Adrenal gland (tissue), 19 donors: ENCODE measurements at places on chromosomes 11 and 22. TPM values are rescaled to one million over a fixed set of nuclear protein-coding genes. Genes with fewer than 3 reads are reported as not detected.
A peak's percentile ranks its signal among the peaks of the same experiment; 100 is the strongest.

GRCh38 chr22:36391638-36392037, 3.9 kb upstream of the MYH9 start:
- DNase-seq: no peak
- H3K4me1 ChIP-seq: peaks cover 18% of the 10 kb centered on the region
- H3K27me3 ChIP-seq: no peaks in the 10 kb centered on the region

GRCh38 chr22:16783930-16784354, 41.3 kb downstream of the XKR3 start:
- no peak for DNase-seq
- H3K36me3 ChIP-seq: no peaks in the 10 kb centered on the region
- no peak overlapping the region for H3K4me3 ChIP-seq
- no peak overlapping the region for H3K27ac ChIP-seq
- H3K4me1 ChIP-seq: no peaks in the 10 kb centered on the region

DNA sequence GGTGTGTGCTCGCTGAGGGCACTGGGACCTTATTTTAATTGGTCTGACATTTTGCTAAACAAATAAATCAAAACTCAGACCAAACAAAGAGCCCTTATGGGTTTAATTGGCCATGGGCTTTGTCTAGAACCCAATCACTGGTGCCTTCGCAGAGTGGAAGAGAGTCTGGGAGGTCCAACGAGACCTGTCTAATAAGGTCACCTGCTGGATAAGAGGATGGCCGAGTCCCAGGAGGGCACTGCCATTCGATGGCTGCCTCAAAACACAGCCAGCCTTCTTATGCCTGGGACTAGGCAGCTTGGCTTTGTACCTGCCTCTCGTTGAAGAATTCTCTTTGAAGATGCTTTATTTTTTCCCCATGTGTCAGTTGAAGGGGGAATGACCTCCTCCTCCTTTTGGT, 171.1 kb downstream of the CEP164 start:
- H3K27ac ChIP-seq: no peak overlapping the region
- no peak for DNase-seq
- H3K4me3 ChIP-seq: no peak overlapping the region
- no peaks in the 10 kb centered on the region for H3K27me3 ChIP-seq
- no peaks in the 10 kb centered on the region for H3K4me1 ChIP-seq

DNA sequence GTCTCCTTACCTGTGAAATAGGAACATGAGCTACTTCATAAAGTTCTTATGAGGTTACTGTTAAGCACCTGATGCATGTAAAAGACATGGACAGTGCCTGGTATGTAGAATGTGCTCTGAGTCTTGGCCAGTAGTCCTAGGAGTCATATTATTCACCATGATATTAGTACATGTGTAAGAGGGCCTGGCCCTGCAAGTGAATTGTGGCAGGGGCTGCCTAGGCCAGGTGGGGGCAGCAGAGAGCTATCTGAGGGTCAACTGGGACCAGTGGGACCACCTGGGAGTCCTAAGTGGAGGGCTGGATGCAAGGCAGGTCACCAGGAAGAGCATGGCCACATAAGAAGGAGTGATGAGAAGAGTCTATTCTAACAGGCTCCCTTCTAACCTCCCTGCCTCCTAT, 529.5 kb downstream of the SOX6 start:
- H3K4me3 ChIP-seq: no peak overlapping the region
- peaks cover 9% of the 10 kb centered on the region for H3K4me1 ChIP-seq
- H3K27me3 ChIP-seq: no peaks in the 10 kb centered on the region

DNA sequence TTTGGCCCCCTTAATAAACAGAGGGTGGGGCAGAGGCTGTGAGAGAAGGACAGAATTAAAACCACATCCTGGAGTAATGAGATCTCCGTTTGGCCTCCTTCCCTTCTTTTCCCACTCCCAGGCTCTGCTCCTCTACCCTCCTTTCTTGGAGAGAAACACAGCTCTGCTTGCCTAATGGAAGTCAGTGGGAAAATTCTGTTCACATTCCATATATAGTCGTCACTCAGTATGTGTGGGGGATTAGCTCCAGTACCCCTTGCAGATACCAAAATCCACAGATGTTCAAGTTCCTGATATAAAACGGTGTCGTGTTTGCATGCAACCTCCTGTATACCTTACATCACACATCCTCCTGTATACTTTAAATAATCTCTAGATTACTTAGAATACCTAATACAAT, 37.6 kb upstream of the THY1 start:
- no peaks in the 10 kb centered on the region for H3K27me3 ChIP-seq
- no peak for DNase-seq
- H3K36me3 ChIP-seq: no peaks in the 10 kb centered on the region
- H3K27ac ChIP-seq: no peak overlapping the region
- no peak overlapping the region for H3K4me3 ChIP-seq
- no peaks in the 10 kb centered on the region for H3K4me1 ChIP-seq

DNA sequence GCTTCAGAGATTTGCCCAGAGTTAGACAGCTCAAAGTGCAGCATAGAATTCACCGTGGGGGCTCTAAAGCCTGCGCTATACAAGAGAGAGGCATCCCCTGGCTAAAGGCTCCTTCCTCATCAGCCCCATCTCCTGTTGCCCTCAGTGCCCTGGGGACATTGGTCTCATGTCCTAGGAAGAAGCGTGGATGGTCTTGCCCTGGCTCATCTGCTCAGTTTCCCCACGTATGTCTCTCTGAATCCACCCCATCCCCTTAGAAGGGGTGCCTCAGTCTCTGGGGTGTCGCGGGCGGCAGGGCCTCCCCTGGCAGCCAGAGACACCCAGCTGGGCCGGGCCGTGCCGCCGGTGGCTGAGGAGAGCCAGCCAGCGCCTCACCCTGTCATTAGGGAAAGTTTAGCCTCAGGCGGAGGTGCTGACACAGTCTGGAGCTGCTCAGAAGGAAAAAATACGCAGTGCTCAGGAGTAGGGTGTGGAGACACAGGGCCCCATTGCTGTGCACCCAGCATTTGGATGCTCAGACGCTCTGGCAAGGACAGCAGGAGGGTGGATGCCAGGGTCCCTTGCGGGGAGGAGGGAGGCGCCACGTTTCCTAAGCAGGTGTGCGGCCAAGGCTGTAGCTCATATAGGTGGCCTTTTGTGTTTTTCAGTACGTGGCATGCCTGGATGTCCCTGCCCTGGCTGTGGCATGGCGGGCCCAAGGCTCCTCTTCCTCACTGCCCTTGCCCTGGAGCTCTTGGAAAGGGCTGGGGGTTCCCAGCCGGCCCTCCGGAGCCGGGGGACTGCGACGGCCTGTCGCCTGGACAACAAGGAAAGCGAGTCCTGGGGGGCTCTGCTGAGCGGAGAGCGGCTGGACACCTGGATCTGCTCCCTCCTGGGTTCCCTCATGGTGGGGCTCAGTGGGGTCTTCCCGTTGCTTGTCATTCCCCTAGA, 1.3 kb downstream of the SLC39A13 start:
- no peak for DNase-seq
- H3K4me1 ChIP-seq: peaks cover 16% of the 10 kb centered on the region
- H3K36me3 ChIP-seq: peaks cover 30% of the 10 kb centered on the region
- H3K27me3 ChIP-seq: no peaks in the 10 kb centered on the region

DNA sequence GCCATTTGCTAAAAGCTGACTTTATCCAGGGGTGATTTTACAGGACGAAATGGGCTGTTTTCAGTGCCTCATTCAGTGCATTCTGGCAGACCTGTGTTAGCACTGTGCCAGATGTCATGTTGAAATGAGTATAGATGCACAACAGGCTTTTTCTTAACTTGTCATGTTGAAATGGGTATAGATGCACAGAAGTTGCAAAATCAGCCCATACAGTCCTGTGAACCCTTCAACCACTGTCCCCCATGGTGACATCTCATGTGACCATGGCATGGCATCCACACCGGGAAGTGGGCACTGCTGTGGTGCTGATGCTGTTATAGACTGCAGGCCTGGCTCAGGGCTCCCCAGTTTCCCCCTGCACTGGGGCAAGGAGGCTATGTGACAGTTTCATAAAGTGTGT, 2.5 kb downstream of the TALDO1 start:
- DNase-seq: no peak
- no peaks in the 10 kb centered on the region for H3K36me3 ChIP-seq
- peaks cover 25% of the 10 kb centered on the region for H3K4me1 ChIP-seq
- H3K27me3 ChIP-seq: no peaks in the 10 kb centered on the region

GRCh38 chr11:33624083-33624482, 76.5 kb downstream of the C11orf91 start:
- H3K27ac ChIP-seq: no peak overlapping the region
- no peak for DNase-seq
- no peak overlapping the region for H3K4me3 ChIP-seq
- H3K27me3 ChIP-seq: no peaks in the 10 kb centered on the region

- no peaks in the 10 kb centered on the region for H3K27me3 ChIP-seq
- no peaks in the 10 kb centered on the region for H3K4me1 ChIP-seq
- no peaks in the 10 kb centered on the region for H3K36me3 ChIP-seq
- DNase-seq: no peak
- H3K27ac ChIP-seq: no peak overlapping the region
Observed at GRCh38 chr11:26025676-26026075, 306.3 kb upstream of the ANO3 start.

DNA sequence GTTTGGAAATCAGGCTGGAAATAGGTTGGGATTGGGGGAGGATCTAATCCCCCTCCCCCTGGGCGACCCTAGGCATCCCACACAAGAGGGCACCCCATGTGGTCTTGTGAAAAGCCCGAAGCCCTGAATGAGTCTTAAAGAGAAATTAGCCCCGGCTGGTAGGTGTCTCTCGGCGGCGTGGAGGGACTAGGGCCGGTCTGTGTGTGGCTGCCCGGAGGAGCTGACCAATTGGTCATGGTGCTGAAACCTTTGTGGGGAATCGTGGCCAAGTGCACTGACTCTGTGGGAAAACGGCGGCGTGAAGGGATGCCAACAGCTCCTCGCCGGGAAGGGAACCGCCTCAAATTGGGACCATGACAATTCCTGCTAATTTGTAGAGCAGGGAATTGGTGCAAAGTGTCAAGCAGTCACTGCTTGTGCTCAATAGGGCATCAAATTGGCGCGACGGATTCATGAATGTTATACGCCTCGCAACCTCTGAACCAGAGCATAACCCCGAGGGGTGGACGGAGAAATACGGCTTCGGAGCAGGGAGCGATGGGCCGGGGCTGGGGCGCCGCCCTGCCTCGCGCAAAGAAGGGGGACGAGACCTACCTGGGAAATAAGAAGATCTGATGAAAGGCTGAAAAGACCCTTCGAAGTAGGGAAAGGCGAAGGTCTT, 1.5 kb downstream of the DBX1 start:
- no peak overlapping the region for H3K27ac ChIP-seq
- H3K4me3 ChIP-seq: no peak overlapping the region
- peak; percentile 62 for DNase-seq
- H3K36me3 ChIP-seq: no peaks in the 10 kb centered on the region
- H3K27me3 ChIP-seq: peaks cover 95% of the 10 kb centered on the region

DNA sequence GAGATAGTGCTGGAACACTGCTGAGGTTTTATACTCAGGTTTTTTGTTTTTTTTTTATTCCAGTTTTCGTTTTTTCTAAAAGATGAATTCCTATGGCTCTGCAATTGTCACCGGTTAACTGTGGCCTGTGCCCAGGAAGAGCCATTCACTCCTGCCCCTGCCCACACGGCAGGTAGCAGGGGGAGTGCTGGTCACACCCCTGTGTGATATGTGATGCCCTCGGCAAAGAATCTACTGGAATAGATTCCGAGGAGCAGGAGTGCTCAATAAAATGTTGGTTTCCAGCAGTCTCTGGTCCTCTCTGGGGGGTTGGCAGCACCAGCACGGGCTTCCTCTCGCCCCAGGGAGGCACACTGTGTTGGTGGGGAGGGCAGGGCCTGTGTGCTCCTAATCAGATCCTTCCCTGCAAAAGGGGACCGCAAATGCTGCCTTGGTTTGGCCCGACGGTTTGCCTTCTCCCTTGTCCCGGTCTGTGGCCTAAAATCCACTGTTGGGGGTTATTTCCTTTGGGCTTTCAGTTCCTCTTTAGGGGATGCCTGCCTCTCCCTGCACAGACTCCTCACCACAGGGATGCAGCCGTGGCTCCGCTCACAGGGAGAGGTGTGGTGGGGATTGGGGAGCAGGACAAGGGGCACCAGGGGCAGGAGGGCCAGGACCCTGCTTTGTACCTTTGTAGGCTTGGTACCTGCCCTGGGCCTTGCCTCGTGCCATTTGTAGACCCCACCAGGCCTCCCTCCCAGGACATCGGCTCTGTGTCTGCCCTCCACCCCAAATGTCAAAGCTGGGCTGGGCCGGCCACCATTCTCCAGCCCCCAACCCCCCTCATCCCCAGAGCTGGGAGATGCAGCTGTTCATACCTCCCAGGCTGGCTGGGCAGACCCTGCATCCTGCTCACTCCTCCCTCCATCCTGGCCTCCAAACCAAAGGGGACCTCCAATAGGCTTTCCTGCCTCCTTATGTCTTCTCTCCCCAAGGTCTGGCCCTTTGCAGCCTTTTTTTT, 13.5 kb downstream of the MCAT start:
- no peak for DNase-seq
- H3K4me3 ChIP-seq: no peak overlapping the region
- no peaks in the 10 kb centered on the region for H3K4me1 ChIP-seq
- peaks cover 19% of the 10 kb centered on the region for H3K36me3 ChIP-seq
- no peak overlapping the region for H3K27ac ChIP-seq

DNA sequence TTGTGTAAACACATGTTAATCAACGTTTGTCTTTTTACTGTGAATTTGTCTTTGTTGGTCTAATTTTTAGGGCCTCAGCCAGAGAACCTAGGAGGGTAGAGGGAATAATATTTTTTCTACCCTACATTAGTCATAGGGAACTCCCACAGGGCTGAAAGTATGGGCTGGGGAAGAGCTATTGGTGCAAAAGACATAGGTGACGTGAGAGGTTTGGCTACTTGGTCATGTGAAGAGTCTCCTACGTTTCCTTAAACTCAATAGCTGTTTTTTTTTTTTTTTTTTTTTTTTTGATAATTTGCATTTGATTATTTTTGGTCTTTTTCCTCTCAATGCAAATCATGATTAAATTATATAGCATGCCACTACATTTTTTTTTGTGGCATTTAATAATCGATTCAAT, 15.9 kb upstream of the MMP7 start:
- H3K27me3 ChIP-seq: no peaks in the 10 kb centered on the region
- no peaks in the 10 kb centered on the region for H3K4me1 ChIP-seq
- H3K4me3 ChIP-seq: no peak overlapping the region
- H3K36me3 ChIP-seq: no peaks in the 10 kb centered on the region

DNA sequence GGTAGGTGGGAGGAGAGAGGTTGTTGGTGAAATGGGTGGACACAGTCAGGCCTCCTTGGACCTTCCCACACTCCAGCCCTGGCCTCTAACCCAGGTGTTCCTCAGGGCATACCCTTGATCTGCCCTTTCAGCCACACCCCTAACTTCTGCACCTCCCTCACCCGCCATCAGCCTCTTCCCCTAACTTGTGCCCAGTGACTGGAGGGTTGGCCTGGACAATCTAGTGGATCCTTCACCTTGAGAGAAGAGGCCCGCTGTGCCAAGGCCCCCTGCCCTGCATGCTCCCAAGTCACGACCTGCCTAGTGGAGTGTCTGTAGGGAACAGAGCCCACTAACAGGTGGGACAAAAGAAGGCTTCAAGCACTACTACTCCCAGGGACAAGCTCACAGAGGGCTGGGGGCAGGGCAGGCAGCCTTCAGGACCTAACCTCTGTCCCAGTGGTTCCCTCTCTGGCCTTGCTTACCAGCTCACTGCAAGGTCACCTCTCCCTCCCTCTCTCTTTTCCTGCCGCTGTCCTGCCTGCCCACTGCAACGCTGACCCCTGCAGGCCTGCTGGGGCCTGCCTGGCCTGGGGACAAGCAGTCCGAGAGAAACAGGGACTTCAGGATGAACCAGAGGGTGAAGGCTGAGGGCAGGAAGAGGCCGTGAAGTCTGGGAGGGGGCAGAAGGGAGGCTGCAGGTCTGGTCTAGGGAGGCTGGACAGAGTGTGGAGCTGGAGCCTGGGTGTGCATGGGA, 3.3 kb downstream of the SYT7 start:
- H3K27ac ChIP-seq: no peak overlapping the region
- no peak overlapping the region for H3K4me3 ChIP-seq
- H3K36me3 ChIP-seq: no peaks in the 10 kb centered on the region
- peak; percentile 21 for DNase-seq
- peaks cover 9% of the 10 kb centered on the region for H3K4me1 ChIP-seq

Gene WT1
- polyA plus RNA-seq: 0.34 TPM

Gene GLB1L2
- 2.4 TPM for polyA plus RNA-seq

Gene MYBPC3
- 2.9 TPM for polyA plus RNA-seq
